ENCODE measurements at places on chromosomes 4 and X.

- DNase-seq: no peak
Observed at GRCh38 chr4:2042204-2042946, 16.8 kb upstream of the NAT8L start.

DNA sequence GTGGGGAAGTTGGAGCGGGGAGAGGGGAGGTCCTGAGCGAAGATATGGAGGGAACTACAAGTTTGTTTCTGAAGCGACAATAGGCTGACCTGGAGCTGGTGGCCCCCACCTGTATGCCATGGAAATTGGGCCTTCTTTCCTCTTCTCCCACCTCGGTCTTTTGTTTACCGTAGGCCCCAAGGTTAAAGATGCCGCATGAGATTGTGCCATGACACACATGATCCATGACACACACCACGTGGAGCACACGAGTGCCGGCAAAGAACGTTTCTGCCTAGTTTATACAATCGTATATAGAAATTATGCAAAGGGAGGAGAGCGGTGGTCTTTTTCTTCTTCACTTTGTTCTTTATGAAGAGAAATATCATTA, 408 bp downstream of the TMEM33 start:
- DNase-seq: no peak

GRCh38 chr4:7941111-7941964, 1.7 kb upstream of the AFAP1 start:
- DNase-seq: no peak

- DNase-seq: no peak
Observed at GRCh38 chr4:7055111-7055989, 12.2 kb downstream of the TADA2B start.

GRCh38 chrX:138298268-138298667, 413.2 kb downstream of the FGF13 start:
- DNase-seq: no peak

GRCh38 chrX:20374450-20374849, 107.7 kb upstream of the RPS6KA3 start:
- DNase-seq: no peak

- no peak for DNase-seq
Observed at GRCh38 chrX:21926116-21926515, 14.4 kb upstream of the SMS start.

- no peak for DNase-seq
Observed at GRCh38 chr4:124943938-124944337, 231.4 kb upstream of the ANKRD50 start.

GRCh38 chrX:141989134-141989533, 85.4 kb downstream of the MAGEC1 start:
- DNase-seq: no peak

DNA sequence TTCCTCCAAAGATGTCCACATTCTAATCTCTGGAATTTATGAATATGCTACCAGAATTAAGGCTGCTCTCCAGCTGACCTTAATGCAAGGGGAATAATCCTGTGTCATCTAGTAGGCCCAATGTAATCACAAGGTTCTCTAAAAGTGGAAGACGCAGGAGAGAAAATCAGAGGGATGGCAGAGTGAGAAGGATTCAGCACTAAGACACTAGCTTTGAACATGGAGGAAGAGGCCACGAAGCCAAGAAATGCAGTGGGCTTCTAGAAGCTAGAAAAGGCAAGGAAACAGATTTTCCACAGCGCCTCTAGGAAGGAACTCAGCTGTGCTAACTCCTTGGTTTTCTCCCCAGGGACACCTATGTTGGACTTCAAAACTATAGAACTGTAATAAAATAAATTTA, 240.7 kb upstream of the TRAM1L1 start:
- no peak for DNase-seq

GRCh38 chr4:100605144-100605543, 87.3 kb upstream of the EMCN start:
- no peak for DNase-seq

- DNase-seq: no peak
Observed at GRCh38 chr4:140237616-140238350, 83.8 kb upstream of the MAML3 start.
